ENCODE measurements at places on chromosomes 5 and 9. TPM values are rescaled to one million over a fixed set of nuclear protein-coding genes. Genes with fewer than 3 reads are reported as not detected.

GPR150 gene
- total RNA-seq = 0.14 TPM

GLIPR2 gene
- total RNA-seq = 8.3 TPM

TMEM174 gene
- not detected for total RNA-seq

ALDH1B1 gene
- 62.1 TPM for total RNA-seq

ANKRD18B gene
- 3.2 TPM for total RNA-seq

PITX1 gene
- total RNA-seq = 22.3 TPM

GARIN3 gene
- not detected for total RNA-seq

ZNF169 gene
- total RNA-seq = 1.6 TPM

KIF20A gene
- total RNA-seq = 42.0 TPM

ASS1 gene
- total RNA-seq = 16.7 TPM

IRX2 gene
- 1.5 TPM for total RNA-seq

SLC1A1 gene
- total RNA-seq = 1.7 TPM

TRMO gene
- total RNA-seq = 11.7 TPM

TPM2 gene
- 671 TPM for total RNA-seq

RXFP3 gene
- total RNA-seq = not detected

MSX2 gene
- total RNA-seq = 5.9 TPM

GRIN1 gene
- 0.52 TPM for total RNA-seq

MTRR gene
- total RNA-seq = 33.6 TPM

RLN2 gene
- total RNA-seq = 0.24 TPM

DRD1 gene
- total RNA-seq = 0.51 TPM

BARHL1 gene
- total RNA-seq = not detected

FAM200C gene
- total RNA-seq = 2.2 TPM

FBP2 gene
- not detected for total RNA-seq

ENHO gene
- total RNA-seq = 1.9 TPM

FAM120A gene
- 75.5 TPM for total RNA-seq

MRRF gene
- 60.3 TPM for total RNA-seq

SLC6A3 gene
- total RNA-seq = 0.15 TPM

PCDHGC3 gene
- 7.0 TPM for total RNA-seq

LCN9 gene
- total RNA-seq = not detected

ECSCR gene
- not detected for total RNA-seq

BDP1 gene
- total RNA-seq = 10.4 TPM

SLC6A19 gene
- not detected for total RNA-seq

C9orf153 gene
- not detected for total RNA-seq

KCNMB1 gene
- not detected for total RNA-seq

TNFSF15 gene
- 0.40 TPM for total RNA-seq

SHISAL2B gene
- not detected for total RNA-seq

WNT8A gene
- total RNA-seq = not detected

SPATA31C1 gene
- not detected for total RNA-seq

FSD1L gene
- total RNA-seq = 4.4 TPM

PGM5 gene
- total RNA-seq = not detected

FBLL1 gene
- not detected for total RNA-seq

CORO2A gene
- 0.52 TPM for total RNA-seq

PTGS1 gene
- 1.3 TPM for total RNA-seq

EQTN gene
- not detected for total RNA-seq

MPDZ gene
- total RNA-seq = 12.5 TPM

SLC6A18 gene
- total RNA-seq = not detected

SLC4A9 gene
- not detected for total RNA-seq

All from A549 treated with RU486 at 1 μM for 4 hours (cell line).